ENCODE measurements at places on chromosomes 5 and 9.
A peak's percentile ranks its signal among the peaks of the same experiment; 100 is the strongest.

- H3K4me3 ChIP-seq = no peak overlapping the region
- peaks cover 2% of the 10 kb centered on the region for H3K4me1 ChIP-seq
- no peak overlapping the region for H3K27ac ChIP-seq
- DNase-seq = no peak
- H3K36me3 ChIP-seq = no peaks in the 10 kb centered on the region
These were observed 477.4 kb downstream of the ARHGEF28 start for GRCh38 chr5:74103131-74104023.

- no peaks in the 10 kb centered on the region for H3K4me1 ChIP-seq
- H3K4me3 ChIP-seq = no peak overlapping the region
- DNase-seq = no peak
- no peak overlapping the region for H3K27ac ChIP-seq
These were observed 13.4 kb downstream of the PAEP start for GRCh38 chr9:135574943-135575342.

GRCh38 chr5:73392775-73393174 lies 55.8 kb downstream of the FOXD1 start:
- H3K27me3 ChIP-seq = peaks cover 28% of the 10 kb centered on the region
- no peak overlapping the region for H3K27ac ChIP-seq
- H3K4me1 ChIP-seq = no peaks in the 10 kb centered on the region
- H3K4me3 ChIP-seq = no peak overlapping the region
- no peaks in the 10 kb centered on the region for H3K36me3 ChIP-seq
- no peak for DNase-seq

DNA sequence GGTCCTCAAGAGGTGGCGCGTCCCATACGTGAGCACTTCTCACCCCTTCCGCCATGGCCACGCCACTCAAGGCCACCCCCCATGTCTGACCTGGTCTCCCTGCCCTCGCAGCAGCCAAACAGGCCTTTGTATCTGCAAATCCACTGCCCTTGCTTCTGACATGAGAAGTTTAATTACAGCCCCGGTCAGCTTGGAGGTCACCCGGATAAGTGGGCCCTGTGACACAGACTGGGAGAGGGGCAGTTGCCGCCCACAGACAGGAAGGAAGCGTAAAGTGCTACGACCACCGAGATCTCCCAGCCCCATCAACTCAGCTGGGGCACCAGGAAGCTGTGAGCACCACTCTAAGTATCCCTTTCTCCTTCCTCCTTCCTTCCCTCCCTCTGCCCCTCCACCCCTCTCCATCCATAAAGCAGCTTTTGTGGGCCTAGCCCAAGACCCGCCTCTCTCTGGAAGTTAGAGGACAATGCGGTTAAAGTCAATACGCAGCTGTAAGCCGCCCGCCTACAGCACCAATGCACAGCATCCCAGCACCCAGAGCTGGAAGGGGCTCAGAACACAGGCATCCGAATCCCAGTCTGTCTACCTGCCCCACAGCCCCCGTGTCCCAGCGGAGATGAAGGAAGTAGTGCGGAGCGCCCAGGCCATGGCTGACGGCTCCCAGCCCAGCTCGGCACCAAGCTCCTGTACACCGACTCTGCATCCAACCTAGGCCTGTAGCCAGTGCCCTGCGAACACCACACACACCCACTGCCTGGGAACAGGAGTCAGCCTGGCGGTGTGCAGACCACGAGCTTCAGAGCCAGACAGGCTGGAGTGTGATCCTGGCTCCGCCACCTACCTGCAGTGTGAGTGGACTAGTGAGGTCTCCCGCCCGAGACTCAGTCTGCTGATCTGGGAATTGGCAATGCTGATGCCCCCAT lies 44.8 kb upstream of the RNF130 start:
- DNase-seq = no peak
- H3K4me1 ChIP-seq = no peaks in the 10 kb centered on the region
- no peak overlapping the region for H3K4me3 ChIP-seq
- peaks cover 8% of the 10 kb centered on the region for H3K27me3 ChIP-seq

GRCh38 chr9:2749485-2749884 lies 32.2 kb downstream of the KCNV2 start:
- no peak overlapping the region for H3K4me3 ChIP-seq
- DNase-seq = no peak
- peaks cover 80% of the 10 kb centered on the region for H3K36me3 ChIP-seq
- no peak overlapping the region for H3K27ac ChIP-seq
- H3K4me1 ChIP-seq = no peaks in the 10 kb centered on the region

DNA sequence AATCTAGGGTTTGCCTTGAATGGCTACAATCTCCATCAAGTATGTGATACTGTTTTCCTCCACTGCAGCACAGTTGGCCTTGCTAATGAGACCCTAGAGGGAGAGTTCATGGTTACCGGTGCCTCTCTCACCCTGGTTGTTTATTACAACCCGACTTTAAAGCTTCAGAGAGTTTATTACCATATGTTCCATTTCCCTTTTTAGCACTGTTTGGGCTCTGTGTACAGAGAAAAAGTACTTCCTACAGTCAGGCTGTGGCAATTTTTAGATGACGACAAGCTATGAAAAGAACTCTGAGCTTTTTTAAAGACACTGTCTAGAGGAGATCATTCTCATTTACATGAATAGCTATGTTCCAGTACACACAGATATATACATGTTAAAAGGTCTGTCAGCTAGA lies 48.8 kb upstream of the PLCXD3 start:
- H3K4me1 ChIP-seq = no peaks in the 10 kb centered on the region
- no peaks in the 10 kb centered on the region for H3K27me3 ChIP-seq
- no peak for DNase-seq
- H3K4me3 ChIP-seq = no peak overlapping the region

DNA sequence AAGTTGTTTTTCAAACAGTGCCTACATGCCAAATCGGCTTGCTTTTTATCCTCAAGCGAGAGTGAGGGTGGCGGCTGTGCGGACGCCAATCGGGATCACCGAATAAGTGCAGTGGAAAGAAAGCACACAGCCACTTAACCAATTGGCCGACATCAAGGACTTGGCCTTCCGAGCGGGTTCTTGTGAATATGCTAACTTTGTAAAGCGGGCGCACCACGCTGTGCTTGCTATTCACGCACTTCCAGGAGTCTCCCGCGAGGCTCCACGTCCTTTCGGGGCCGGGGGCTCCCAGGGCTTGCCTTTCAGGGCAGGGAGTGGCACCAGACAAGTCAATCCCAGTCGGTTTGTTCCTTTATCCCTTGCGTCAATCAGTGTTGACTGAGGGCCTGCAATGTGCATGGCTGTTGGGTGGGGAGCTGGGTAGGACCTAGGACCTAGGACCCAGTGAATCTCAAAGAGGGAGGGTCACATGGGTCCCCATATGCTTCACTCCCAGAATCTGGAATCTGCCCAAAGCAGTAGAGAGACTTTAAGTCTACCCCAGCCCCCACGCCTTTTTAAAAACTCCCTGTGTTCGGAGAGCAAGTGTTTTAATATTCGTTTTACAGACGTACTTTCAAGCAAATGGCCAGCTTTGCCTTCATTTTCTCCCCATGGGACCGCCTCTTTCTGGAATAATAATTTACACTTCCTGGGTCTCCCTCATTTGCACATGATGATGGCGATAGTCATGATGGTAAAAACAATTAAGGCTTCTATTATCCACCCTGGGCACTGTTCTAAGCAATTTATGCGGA lies 2.0 kb upstream of the GCNT4 start:
- H3K27ac ChIP-seq = no peak overlapping the region
- no peaks in the 10 kb centered on the region for H3K36me3 ChIP-seq
- peak overlapping the region; percentile 78 for H3K4me3 ChIP-seq
- H3K27me3 ChIP-seq = peaks cover 68% of the 10 kb centered on the region

DNA sequence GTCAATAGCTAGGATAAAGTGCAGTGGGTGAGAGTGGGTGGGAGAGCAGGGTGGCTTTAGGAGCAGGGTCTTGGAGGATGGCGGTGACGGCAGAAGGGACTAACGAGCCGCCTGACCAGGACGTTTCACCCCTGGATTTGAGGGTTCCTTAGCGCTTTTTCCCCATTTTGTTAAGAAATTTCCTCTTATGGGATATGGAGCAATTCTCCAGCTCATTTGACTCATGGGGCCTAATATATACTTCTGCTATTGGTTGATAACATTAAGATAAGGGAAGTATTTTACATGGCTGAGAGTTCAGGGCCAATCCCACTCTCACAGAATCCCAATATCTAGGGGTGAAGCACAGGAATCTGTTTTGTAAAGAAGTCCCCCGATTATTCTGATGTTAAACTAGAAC lies 17.6 kb downstream of the CD180 start:
- DNase-seq = no peak
- H3K27ac ChIP-seq = peak overlapping the region; percentile 37
- no peak overlapping the region for H3K4me3 ChIP-seq
- H3K4me1 ChIP-seq = peaks cover 41% of the 10 kb centered on the region
- H3K27me3 ChIP-seq = no peaks in the 10 kb centered on the region
- peaks cover 82% of the 10 kb centered on the region for H3K36me3 ChIP-seq

- no peak for DNase-seq
- no peaks in the 10 kb centered on the region for H3K4me1 ChIP-seq
- no peaks in the 10 kb centered on the region for H3K36me3 ChIP-seq
- H3K4me3 ChIP-seq = no peak overlapping the region
- H3K27ac ChIP-seq = no peak overlapping the region
These were observed 528.8 kb downstream of the IRX1 start for GRCh38 chr5:4124221-4124970.
